Cerebellar nuclear complex (tissue), 1 donor: ENCODE measurements at places on chromosomes 11 and 22.

DNA sequence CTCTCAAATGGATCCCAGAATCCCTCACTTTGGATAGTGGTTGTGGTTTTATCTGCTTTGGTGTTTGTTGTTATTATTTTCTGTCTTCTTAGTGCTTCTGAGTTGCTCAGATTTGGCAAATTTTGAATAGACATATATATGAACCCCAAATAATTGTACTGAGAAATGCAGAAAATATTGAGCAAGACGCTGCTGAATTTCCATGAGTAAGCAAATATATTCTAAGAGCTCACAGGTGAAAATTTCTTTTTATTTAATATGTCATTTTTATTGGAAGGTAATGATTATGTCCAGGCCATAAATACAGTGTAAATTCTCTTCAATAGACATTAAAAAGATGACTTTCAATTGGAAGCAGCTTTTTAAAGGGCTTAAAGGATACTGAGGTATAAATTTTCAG, 152.1 kb downstream of the FAT3 start:
- DNase-seq = no peak

GRCh38 chr22:33652615-33653014, 267.7 kb downstream of the LARGE1 start:
- no peak for DNase-seq

- no peak for DNase-seq
These were observed 264 bp downstream of the CHEK1 start for GRCh38 chr11:125625225-125625629.

- no peak for DNase-seq
These were observed 641.4 kb downstream of the BRD1 start for GRCh38 chr22:49186293-49186692.

DNA sequence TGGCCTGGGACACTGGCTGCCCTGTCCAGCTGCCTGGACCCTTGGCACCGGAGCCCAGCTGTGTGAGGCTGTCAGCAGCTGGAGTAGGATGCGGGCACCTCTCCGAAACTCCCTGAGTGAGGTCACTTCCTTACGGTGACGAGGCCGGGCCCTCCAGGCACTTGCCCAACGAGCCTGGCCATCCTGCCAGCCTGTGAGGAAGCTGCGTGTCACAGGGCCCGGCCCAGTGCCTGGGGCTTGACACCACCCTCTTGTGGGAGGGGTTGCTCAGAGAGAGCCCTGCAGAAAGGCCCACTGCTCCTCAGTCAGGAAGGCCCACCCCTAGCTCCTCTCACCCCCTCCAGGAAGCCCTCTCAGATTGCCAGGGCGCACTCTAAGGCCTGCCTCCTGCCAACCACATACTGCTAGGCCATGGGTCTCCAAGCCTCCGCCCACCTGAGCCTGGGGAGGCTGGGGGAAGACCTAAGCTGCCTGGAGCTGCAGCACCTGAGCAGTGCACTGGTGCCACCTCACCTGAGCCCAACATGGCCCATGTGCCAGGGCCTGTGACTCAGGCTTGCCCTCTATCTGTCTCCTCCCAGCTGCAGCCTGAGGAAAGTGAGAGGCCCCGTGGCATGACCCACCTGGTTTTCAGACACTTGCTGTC, 4.3 kb upstream of the PHLDA2 start:
- DNase-seq = no peak

- DNase-seq = no peak
These were observed 847.1 kb downstream of the FAM181B start for GRCh38 chr11:81886406-81887075.

DNA sequence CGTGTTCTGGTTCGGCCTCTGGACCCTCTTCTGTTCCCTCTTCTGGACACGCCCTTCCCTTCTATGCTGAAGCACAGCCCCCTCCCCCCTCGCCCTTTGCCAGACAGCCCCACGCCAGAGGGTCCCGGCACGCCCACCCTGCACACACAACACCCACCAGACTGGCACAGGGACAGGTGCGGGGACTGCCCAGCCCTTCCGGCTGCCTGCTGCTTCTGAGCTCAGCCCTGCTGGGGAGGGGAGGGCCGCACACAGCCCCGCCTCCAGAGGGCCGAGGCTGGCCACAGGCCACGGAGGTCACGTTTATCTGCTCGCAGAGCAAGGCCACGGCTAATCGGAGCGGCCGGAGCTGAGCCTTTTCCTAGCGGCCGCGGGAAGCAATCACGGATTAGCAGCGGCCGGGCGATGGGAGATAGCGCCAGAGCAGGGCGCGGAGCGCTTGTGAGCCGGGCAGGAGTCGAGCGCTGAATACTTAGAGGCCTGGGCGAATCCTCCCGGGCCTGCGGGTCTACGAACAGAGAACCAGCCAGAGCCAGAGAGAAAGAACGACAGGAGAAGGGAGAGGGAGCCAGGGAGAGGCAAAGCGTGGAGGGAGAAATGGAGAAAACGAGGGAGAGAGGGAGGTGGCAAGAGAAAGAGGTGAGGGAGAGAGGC, 21.5 kb downstream of the OTUB1 start:
- no peak for DNase-seq
